Naive thymus-derived CD8-positive, alpha-beta T cell (primary cell): ENCODE measurements at places on chromosomes 12 and 14.

GRCh38 chr14:36134038-36134437 is 42.5 kb downstream of the PTCSC3 start:
- DNase-seq: no peak

GRCh38 chr14:81261176-81261575 is 40.4 kb upstream of the GTF2A1 start:
- DNase-seq: no peak

GRCh38 chr12:48938805-48939204 is 13.5 kb upstream of the FKBP11 start:
- no peak for DNase-seq

DNA sequence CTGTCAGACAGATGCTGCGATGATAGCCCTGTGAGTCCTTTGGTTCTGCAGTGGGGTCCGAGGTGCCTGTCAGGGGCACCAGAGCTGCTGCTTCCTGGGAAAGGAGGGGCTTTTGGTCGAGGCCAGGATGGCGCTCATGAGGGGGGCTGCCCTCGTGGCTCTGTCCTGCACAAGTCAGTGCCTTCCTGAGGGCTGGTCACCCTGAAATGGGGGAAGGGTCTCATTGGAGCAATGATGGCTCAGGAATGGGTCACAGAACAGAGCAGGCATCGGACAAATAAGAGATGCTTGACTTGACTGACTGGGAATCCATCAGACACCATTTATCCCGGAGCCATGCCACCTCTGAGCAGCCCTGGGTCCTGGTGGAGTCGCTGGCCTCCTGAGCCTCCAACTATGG is 121.9 kb downstream of the ADGRD1 start:
- DNase-seq: no peak

- DNase-seq: no peak
Measured at GRCh38 chr14:37826869-37827268, 231.4 kb downstream of the TTC6 start.

DNA sequence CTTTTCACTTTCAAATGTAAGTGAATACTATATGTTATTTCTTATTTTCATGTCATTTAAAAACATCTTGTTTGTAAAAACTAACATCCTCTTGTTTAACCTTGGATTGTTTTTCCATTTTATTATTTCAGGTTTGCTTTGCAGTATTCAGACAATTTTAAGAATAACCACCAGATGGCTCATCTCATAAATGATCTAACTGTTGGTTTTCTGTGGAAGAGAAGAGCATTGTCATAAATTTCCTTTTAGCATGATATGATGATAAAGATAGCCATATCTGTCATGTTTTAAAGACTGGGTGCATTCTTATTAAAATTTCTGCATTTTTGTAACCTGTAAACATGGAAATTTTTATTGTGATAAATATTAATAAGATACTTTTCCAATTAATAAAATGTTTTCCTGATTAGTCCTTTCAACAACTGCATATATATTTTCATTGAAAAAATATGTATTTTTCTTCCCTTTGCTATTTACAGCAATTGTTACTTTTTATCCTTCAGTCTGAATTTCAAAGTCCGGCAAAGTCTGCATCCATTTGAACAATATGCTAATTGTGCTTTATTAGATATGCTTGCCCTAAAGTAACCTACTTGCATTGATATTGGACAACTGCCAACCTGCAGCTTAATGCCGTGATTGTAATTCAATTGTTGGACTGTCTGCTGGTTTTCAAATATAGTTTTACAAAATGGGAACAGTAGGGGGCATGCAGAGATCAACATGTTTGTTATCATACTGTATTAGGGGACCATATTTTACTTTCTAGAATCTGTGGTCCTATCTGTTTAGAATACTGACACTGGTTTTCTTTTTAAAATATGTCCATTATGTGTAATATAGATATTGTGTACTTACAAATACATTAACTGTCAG is 163.4 kb downstream of the GARIN6 start:
- DNase-seq: no peak

DNA sequence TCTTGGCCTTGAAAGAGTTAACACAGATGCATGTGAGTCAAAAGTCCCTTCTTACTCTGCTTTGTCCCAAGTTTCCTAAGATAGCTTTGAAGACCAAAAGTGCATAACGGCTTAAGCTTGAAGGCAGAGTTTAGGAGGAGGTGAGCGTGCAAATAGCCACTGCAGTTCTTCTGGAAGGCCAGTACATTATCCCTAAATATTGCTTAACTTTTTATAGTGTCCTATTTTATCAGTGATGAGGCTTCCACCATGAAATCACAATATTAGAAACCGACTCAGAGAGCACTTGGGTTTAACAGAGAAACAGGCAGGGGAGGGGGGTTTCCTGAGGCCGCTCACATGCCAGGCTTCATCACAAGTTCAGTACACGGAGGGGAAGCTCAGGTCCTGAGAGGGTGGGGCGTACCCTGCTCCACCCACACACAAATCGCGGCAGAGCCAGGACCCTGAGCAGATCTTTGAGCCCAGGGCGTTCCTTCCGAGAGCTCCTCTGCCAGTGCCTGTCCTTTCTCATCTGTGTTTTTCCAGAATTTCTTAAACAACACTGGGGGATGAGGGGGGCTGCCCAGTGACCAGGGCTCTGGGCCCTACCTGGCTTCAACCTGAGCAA is 26.8 kb upstream of the BDKRB2 start:
- peak; percentile 5 for DNase-seq

- peak; percentile 33 for DNase-seq
Measured at GRCh38 chr12:44875417-44875953, 630 bp downstream of the NELL2 start.

DNA sequence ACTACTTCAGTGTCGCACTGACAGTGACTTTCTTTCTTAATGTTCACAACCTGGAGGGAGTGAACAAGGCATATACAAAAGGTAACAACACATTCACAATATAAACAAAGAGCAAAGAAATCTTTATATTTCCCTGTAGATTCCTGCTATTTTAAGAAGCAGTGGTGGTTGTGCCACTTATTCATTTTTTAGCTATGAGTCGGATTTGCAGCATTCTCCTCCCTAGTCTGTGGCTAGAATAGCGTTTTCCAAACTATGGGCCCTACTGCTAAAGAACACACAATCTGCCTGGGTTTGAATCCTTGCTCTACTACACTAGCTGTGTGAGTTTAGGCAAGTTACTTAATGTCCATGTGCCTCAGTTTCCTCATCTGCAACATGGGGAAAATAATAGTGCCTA is 18.6 kb upstream of the MDM1 start:
- DNase-seq: no peak

DNA sequence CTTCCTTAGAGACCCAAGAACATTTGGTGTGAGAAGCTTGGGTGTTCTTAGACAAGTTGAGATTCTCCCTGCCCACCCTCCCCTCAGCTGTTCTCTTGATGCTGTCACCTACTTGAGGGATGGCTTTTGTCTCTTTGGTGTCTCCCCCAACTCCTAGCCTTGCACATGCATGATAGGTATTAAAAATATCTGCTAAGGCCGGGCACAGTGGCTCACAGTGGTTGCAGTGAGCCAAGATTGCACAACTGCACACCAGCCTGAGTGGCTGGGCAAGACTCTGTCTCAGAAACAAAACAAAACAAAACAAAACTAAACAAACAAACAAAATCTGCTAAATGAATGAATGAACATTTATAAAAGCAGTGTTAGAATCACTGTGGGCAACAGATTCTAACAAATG is 261.1 kb downstream of the AKAP6 start:
- no peak for DNase-seq

GRCh38 chr12:1108276-1108675 is 117.3 kb downstream of the ERC1 start:
- no peak for DNase-seq

DNA sequence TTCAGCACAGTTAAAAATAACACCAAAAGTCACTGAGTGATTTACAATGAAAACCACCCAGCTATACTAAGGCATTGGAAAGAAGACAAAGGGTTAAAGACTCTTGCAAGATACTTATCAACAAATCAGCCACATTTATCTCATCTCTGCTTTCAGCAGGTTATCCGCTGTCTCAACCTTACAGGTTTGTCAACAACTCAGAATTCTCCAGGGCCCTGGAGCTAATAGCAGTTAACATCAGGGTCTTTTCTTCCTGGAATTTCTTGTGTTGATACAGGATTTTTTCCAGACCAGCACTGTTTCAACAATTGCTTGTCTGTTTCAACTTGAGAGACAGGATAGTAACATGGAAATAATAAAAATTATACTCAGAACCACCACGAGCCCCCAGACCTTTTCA is 3.5 kb downstream of the PKP2 start:
- no peak for DNase-seq

GRCh38 chr14:85234156-85235025 is 295.6 kb upstream of the FLRT2 start:
- DNase-seq: no peak

GRCh38 chr14:39773387-39774126 is 341.3 kb upstream of the FBXO33 start:
- DNase-seq: no peak

DNA sequence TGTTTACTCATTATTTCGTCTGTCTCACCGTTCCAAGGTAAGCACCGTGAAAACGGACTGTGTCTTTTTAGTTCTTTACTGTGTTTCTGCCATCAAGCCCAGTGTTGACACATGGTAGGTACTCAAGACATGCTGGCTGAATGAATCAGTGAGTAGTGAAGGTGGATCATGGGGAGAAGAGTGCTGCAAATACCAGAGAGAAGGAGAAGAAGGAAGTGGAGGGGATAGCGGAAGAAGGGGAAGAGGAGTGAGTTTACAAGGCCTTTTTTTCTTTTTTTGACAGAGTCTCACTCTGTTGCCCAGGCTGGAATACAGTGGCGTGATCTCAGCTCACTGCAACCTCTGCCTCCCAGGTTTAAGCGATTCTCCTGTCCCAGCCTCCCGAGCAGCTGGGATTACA is 54.6 kb downstream of the ETV6 start:
- DNase-seq: no peak

DNA sequence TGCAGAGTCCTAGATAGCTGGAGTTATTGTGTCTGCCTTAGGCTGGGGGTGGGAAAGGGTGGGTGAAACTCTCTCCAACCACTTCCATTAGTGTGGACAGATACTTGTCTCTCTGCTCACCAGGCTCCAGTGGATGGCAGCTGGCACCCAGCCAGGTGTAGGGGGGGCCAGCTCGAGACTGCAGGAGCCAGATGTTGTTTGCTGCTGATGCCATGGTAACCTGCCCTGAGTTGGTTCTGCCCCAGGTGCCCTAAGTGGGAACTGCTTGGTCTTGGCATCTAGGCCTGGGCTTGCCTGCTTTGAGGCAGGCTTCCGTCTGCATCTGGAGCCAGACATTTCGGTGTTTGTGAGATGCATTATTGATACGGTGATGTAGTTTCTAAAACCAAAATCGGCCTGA is 82.2 kb downstream of the ADCK1 start:
- no peak for DNase-seq

GRCh38 chr12:51522696-51523095 is 68.3 kb upstream of the SCN8A start:
- no peak for DNase-seq
